ENCODE measurements at places on chromosomes 4 and X. TPM values are rescaled to one million over a fixed set of nuclear protein-coding genes. Genes with fewer than 3 reads are reported as not detected.
A peak's percentile ranks its signal among the peaks of the same experiment; 100 is the strongest.

DNA sequence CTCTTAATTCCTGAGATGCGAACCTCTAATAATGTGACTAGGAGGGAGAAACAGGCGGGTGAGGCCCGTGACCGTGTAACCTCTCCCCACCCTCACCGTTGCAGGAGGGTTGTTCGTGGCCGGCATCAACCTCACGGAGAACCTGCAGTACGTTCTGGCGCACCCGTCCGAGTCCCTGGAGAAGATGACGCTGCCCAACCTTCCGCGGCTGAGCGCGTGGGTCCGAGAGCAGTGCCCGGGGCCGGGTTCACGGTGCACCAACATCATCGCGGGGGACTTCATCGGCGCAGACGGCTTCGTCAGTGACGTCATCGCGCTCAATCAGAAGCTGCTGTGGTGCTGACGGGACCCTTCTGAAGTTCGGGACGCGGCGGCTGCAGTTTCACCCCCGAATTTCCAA, 17.8 kb downstream of the PLCXD1 start:
- H3K4me3 ChIP-seq = no peak overlapping the region
- no peak for DNase-seq
- no peaks in the 10 kb centered on the region for H3K36me3 ChIP-seq
- H3K27ac ChIP-seq = no peak overlapping the region
- H3K4me1 ChIP-seq = no peaks in the 10 kb centered on the region

GRCh38 chr4:155712846-155713245, 46.0 kb upstream of the GUCY1B1 start:
- H3K4me3 ChIP-seq = no peak overlapping the region
- no peaks in the 10 kb centered on the region for H3K4me1 ChIP-seq
- H3K36me3 ChIP-seq = no peaks in the 10 kb centered on the region

DNA sequence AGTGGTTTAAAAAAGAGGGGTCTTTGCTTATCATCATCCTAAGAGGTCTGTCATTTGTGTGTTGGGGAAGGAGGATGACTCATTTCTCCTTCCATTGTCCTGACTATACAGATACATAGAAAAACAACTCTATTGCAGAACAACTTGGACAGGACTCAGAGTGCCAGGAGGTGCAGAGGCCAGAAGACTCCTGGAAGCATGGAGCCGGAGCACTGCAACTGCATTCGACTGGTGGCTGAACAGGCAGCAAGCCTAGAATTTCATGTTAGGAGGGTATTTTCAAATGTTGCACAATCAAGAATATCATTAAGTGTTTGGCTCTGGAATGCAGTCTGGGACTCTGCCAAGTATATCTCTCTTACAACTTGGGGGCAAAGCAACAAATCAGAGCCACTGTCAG, 35.0 kb upstream of the MAML3 start:
- no peaks in the 10 kb centered on the region for H3K27me3 ChIP-seq
- no peaks in the 10 kb centered on the region for H3K4me1 ChIP-seq
- H3K36me3 ChIP-seq = no peaks in the 10 kb centered on the region

The SMIM31 gene
- not detected for total RNA-seq

The FANCB gene
- 6.6 TPM for total RNA-seq

DNA sequence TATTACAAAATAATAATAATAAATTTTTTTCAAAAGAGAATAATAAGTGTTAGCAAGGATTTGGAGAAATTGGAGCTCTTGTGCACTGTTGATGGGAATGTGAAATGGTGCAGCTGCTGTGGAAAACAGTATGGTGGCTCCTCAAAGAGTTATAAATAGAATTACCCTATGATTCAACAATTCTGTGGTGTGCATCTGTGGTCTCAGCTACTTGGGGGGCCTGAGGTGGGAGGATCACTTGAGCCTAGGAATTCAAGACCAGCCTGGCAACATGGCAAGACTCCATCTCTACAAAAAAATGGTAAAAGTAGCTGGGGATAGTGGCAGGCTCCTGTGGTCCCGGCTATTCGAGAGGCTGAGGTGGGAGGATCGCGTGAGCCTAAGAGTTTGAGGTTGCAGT, 19.6 kb downstream of the MND1 start:
- no peak overlapping the region for H3K4me3 ChIP-seq
- peaks cover 7% of the 10 kb centered on the region for H3K36me3 ChIP-seq
- H3K27ac ChIP-seq = no peak overlapping the region
- no peaks in the 10 kb centered on the region for H3K27me3 ChIP-seq
- no peak for DNase-seq

GRCh38 chr4:27184508-27185155, 324.0 kb downstream of the STIM2 start:
- no peaks in the 10 kb centered on the region for H3K27me3 ChIP-seq
- H3K27ac ChIP-seq = no peak overlapping the region
- DNase-seq = no peak

The TRIM60 gene
- total RNA-seq = not detected

GRCh38 chrX:154605566-154605965, 13.5 kb downstream of the CTAG1B start:
- H3K27me3 ChIP-seq = no peaks in the 10 kb centered on the region
- DNase-seq = no peak
- H3K4me3 ChIP-seq = no peak overlapping the region
- H3K4me1 ChIP-seq = no peaks in the 10 kb centered on the region
- no peaks in the 10 kb centered on the region for H3K36me3 ChIP-seq

DNA sequence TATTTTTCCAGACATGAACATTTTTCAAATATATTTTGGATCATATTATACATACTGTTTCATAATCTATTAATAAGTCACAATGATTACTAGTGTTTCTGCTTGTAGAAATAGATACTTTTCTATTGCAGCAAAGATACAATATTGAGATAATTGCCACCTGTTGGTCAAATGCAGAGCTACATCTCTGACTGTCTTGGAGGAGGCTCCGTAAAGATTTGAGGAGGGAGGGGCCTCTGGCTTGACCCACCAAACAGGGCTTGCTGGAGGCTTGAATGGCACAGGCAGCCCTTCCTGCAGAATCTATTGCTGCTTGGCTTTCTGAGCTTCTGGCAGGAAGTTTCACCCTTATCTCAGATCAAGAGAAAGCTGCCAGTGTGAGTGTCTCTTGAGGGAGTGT, 99.3 kb upstream of the ARMCX2 start:
- no peaks in the 10 kb centered on the region for H3K36me3 ChIP-seq
- DNase-seq = no peak
- H3K27me3 ChIP-seq = no peaks in the 10 kb centered on the region
- H3K4me3 ChIP-seq = no peak overlapping the region
- H3K4me1 ChIP-seq = no peaks in the 10 kb centered on the region

The LIMCH1 gene
- 0.15 TPM for total RNA-seq

The PIR gene
- 5.0 TPM for total RNA-seq

DNA sequence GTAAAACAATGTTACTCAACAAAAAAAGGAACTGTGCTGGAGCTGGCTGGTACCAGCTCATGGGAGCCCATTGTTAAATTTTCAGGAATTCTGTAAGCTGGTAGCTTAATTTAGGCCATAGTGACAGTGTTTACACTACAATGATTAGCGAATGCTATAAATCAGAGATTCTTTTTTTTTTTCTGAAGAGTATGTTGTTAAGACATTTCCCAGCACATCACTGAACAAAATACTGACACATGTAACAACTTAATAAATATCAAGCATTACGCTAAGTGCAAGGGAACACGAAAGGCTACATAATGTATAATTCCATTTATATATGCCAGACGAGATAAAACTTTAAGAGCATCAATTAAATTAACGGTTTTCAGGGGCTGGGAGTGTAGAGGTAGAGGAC, 4.4 kb downstream of the WDFY3 start:
- H3K4me1 ChIP-seq = no peaks in the 10 kb centered on the region
- no peaks in the 10 kb centered on the region for H3K36me3 ChIP-seq

GRCh38 chr4:100054071-100054470, 104.0 kb upstream of the H2AZ1 start:
- H3K4me1 ChIP-seq = no peaks in the 10 kb centered on the region
- no peaks in the 10 kb centered on the region for H3K27me3 ChIP-seq
- no peaks in the 10 kb centered on the region for H3K36me3 ChIP-seq

DNA sequence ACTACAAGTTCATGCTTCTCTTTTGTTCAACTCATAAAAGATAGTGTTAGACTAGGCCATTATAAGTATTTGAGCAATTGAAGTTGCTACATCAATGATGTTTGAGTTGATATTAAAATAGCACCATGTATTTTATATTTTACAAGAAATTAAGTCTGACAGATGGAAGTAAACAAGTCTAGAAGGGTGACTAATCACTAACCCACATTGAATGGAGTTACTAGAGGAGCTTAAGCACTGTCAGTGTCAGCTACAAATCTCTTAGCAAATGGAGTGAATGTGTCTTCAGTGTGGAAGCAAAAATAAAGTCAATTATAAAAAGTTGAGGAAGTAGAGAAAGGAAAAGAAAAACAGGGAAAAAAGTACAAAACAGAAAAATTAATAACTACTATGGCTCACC, 592.5 kb downstream of the PCDH18 start:
- no peaks in the 10 kb centered on the region for H3K27me3 ChIP-seq
- H3K4me3 ChIP-seq = no peak overlapping the region
- no peak for DNase-seq
- no peaks in the 10 kb centered on the region for H3K36me3 ChIP-seq
- H3K4me1 ChIP-seq = no peaks in the 10 kb centered on the region

DNA sequence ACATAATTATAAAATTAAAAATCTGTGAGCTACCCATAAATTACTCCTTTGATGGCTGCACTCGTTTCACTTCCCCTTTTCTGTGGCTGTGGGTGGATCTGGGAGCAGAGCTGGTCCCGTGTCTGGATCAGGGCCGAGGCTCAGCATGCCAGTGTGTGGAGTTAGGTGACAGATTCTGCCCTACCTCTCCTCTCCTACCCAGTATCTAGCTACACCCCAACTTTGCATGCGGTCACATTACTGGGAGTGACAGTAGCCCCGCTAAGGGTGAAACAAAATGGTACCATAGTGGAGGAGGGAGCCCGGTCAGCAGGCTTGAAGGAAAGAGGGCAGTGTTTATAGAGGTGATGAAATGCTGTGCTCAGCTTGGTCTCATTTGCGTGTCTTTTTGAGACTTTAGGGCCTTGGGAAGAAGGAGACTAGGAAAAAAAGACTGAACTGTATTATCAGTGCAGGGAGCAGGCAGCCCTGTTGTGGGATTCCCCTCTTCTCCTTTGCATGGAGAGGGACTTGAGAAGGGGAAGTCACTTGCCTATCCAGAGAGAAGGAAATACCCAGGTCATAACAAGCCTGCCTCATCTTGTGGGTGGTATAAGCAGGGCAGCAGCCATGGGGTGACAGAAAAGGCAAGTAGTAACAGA, 48.4 kb downstream of the ARHGAP10 start:
- peak overlapping the region; percentile 98 for H3K27ac ChIP-seq
- no peaks in the 10 kb centered on the region for H3K36me3 ChIP-seq
- peak; percentile 86 for DNase-seq
- no peaks in the 10 kb centered on the region for H3K27me3 ChIP-seq
- peaks cover 44% of the 10 kb centered on the region for H3K4me1 ChIP-seq

- no peak overlapping the region for H3K4me3 ChIP-seq
- no peak for DNase-seq
- H3K4me1 ChIP-seq = no peaks in the 10 kb centered on the region
- no peak overlapping the region for H3K27ac ChIP-seq
Observed at GRCh38 chr4:139844057-139844456, 178.4 kb downstream of the MGST2 start.

The RTL9 gene
- total RNA-seq = 0.21 TPM

DNA sequence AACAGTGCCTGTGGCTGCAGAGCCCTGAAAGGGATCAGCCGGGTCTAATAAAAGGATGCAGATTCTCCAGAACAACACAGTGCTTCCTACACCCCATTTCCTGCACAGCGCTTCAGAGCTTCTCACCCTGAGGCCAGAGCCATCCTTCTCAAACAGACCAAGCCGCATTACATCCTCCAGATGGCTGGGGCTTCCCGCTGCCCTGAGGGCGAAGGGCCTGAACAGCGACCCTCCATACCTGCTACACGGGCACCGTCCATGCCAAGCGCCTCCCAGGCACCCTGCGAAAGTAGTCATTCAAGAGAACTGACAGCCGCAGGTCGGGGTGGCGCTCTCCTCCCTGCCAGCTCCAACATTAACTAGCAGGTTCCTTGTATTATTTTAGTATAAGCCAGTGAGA, 36.5 kb downstream of the ACOX3 start:
- H3K27ac ChIP-seq = no peak overlapping the region
- no peaks in the 10 kb centered on the region for H3K4me1 ChIP-seq
- H3K27me3 ChIP-seq = no peaks in the 10 kb centered on the region
- DNase-seq = no peak
- H3K4me3 ChIP-seq = no peak overlapping the region

DNA sequence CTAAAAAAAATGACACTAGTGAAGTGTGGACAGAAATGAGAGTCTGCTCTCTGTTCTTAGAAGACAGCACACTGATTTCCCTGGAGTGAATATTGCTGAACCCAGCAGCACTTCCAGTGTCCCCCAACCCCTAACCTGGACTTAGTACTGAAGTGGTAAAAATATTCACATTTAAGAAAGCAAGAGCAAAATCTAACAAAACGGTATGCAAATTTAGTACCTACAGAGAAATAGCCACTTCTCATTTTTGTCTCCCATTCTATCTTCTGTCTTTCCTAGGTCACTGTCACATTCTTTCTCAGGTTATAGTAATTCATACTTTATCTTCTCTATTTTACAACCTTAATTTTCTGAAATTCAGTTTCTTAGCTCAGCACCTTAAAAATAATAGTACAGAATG, 274.7 kb downstream of the CFAP299 start:
- 0 out of 2 replicates have a peak, but pooled peaks cover 6% of the 10 kb centered on the region for H3K4me1 ChIP-seq
- no peaks in the 10 kb centered on the region for H3K27me3 ChIP-seq
- H3K36me3 ChIP-seq = no peaks in the 10 kb centered on the region
- no peak overlapping the region for H3K4me3 ChIP-seq
- H3K27ac ChIP-seq = no peak overlapping the region

DNA sequence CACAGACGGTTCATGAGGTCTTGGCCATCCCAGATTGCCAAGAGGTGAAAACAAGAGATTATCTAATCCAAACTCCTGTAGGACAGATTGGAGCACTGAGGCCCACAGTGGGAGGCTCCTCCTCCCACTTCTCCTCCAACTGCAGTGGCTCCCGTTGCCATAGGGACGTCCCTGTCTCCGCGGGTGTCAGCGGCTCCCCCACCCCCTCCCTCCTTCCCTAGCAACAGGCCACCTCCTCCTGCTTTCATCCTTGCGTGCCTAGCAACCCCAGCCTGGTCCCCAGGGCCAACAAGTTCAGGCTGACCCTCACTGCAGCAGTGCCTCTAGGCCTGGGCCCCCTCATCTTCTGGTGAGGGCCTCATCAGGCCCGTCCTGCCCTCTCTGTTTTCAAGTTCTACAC, 6.8 kb upstream of the IQSEC2 start:
- H3K27ac ChIP-seq = no peak overlapping the region
- no peak overlapping the region for H3K4me3 ChIP-seq
- H3K4me1 ChIP-seq = no peaks in the 10 kb centered on the region
- no peaks in the 10 kb centered on the region for H3K36me3 ChIP-seq
- no peaks in the 10 kb centered on the region for H3K27me3 ChIP-seq

DNA sequence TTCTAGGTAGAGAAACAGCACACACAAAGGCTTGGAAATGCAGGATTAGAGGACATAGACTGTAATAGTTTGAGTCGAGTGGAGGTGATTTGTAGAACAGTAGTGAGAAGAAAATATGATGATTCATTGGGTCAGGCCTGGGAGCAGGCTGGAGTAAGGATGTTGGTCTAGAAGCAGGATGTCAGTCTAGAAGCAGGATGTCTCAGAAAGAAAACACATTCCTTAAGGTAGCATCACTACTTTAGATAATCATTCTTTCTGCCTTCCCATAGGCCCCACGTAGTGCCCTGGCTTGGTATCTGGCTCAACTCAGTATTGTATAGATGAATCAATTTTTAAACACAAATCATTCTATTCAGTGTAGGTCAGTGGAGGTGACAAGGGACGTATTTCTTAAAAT, 11.2 kb upstream of the DACH2 start:
- H3K36me3 ChIP-seq = no peaks in the 10 kb centered on the region
- no peaks in the 10 kb centered on the region for H3K27me3 ChIP-seq
- H3K27ac ChIP-seq = no peak overlapping the region
- no peak overlapping the region for H3K4me3 ChIP-seq

GRCh38 chrX:132463411-132463810, 25.4 kb downstream of the MBNL3 start:
- H3K4me1 ChIP-seq = no peaks in the 10 kb centered on the region
- no peak overlapping the region for H3K4me3 ChIP-seq
- H3K27ac ChIP-seq = no peak overlapping the region
- no peaks in the 10 kb centered on the region for H3K36me3 ChIP-seq
- H3K27me3 ChIP-seq = no peaks in the 10 kb centered on the region

The RNF128 gene
- 0.10 TPM for total RNA-seq
